Activated T-helper 2 cell treated with anti-CD3 and anti-CD28 coated beads, Interferon-gamma antibody, Interleukin-2, Interleukin-4, amounts not matched to agents 10 μg/mL and 5 μg/mL and 100 μg/mL, durations not matched to agents 14 hours and 24 hours and 36 hours (primary cell): ENCODE measurements at places on chromosomes 12 and 14. TPM values are rescaled to one million over a fixed set of nuclear protein-coding genes. Genes with fewer than 3 reads are reported as not detected.

GZMB gene
- 4,664 and 4,741 TPM in 2 replicates for total RNA-seq

CCDC198 gene
- not detected in 2 replicates for total RNA-seq

- DNase-seq: no peak
These were observed 593 bp downstream of the PIP4P1 start for GRCh38 chr14:20460458-20461224.

GRCh38 chr14:90829677-90830076, 13.4 kb upstream of the TTC7B start:
- DNase-seq: no peak

LRTM2 gene
- 0.07 and 0.09 TPM in 2 replicates for total RNA-seq

TAMALIN gene
- total RNA-seq: 6.0 and 6.1 TPM in 2 replicates

SLC6A15 gene
- total RNA-seq: not detected in 2 replicates

TBX3 gene
- total RNA-seq: not detected in 2 replicates

GRCh38 chr14:39368261-39368959, 63.8 kb downstream of the FBXO33 start:
- no peak for DNase-seq

- no peak for DNase-seq
These were observed 33.8 kb downstream of the ESR2 start for GRCh38 chr14:64260418-64260817.

DNA sequence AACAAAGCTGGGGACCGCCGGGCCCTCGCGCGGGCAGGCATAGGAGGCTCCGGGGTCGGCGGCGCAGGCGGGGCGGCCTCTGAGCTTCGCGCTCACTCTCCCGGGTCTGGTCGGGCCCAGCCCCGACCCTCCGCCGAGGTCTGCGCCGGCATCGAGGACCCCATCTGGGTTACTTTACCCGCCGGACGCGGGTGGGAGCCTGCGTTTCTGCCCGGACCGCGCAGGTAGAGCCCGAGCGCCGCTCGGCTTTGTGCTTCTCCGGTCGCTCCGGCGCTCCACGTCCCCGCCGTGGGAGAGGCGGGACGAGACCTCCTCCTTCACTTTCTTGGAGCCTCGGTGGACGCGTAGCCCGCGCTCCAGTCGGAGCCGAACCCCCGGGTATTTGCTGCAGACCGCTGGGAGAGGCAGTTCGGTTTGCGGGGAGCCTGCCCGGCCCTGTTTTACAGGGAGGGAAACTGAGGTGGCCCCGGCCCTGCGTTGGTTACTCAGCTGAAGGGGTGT, 63.2 kb downstream of the FBXL14 start:
- no peak for DNase-seq

DNA sequence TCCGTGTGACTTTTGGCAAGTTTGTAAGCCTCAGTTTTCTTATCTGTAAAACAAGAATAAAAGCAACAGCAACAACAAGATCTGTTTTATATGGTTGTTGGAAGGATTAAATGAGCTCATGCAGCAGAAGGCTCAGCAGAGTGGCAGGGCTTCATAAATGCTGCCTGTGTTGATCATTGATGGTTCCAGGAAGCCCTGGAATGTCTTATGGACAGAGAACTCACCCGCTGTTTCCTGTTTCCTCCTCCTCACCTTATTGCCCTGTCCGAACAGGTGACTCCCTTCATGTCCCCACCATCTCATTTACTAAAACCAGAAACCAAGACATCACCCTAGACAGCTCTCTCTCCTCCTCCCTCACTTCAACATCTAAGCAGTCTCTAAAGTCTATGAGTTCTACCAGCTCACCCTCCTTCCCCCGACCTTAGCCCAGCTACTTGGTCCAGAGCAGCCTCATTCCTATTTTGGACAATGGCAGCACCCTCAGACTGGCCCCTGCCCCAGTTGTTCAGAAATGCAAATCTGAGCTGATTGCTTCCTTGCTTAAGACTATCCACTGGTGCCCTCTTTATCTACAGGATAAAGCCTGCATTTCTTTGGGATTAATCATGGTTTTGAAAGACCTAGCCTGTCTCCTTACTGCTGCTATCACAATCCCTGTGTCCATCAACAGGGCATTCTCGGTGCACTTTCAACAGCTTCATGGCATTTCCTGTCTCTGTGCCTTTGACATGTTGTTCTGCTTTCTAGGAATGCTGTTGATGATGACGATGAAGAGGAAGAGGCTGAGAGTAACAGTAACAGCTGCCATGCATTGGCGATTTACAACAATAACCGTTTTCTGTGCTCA, 21.4 kb upstream of the GSG1 start:
- DNase-seq: no peak

MSRB3 gene
- 0.18 TPM in 1 of 2 replicates, not detected in the other for total RNA-seq

DNA sequence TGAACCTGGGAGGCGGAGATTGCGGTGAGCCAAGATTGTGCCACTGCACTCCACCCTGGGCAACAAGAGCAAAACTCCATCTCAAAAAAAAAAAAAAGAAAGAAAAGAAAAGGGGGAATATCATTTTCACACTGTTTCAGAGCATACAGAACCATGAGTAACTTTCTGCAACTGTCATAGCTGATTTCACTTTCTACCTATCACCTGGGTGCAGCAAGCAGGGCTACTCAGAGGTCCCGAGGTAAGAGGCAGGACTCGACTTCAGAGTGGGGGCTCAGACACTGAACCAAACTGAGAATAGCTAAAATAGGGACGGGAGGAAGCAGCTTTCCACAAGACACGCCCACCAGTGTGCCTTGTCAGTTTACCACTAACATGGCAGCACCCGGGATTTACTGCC, 29.8 kb downstream of the OR10P1 start:
- no peak for DNase-seq

- peak; percentile 38 for DNase-seq
These were observed 39.2 kb downstream of the EFCAB11 start for GRCh38 chr14:89915114-89915878.

DNA sequence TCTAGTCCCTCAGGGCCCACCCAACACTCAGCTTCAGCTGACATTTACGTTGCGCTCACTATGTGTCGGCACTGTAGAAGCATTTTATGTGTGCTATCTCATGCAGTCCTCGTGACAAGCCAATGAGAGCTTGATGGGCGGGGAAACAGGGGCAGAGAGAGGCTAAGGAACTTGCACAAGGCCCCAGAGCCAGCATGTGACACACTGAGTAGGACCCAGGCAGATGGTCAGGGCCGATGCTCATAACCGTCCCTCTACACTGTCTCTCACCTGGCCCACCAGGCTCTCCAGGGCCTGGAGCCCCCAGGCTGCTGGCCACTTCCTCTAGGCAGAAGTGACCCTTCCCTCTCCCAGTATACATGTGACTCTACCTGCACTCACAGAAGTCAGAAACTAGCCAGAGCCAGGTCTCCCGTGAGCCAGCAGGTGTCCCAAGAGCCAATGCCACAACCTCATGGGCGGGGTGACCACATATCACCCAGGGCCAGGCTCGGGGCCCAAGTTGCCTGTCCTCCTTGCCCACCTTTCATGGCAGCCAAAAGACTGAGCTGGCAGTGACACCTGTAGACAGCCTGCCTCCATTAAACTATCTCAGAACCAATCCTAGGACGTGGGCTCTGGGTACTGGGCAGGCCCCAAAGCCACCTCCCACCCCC, 38.3 kb downstream of the TTC7B start:
- DNase-seq: no peak

- DNase-seq: no peak
These were observed 3.3 kb upstream of the NAA25 start for GRCh38 chr12:112111931-112112330.

XPOT gene
- total RNA-seq: 119 and 120 TPM in 2 replicates

DNA sequence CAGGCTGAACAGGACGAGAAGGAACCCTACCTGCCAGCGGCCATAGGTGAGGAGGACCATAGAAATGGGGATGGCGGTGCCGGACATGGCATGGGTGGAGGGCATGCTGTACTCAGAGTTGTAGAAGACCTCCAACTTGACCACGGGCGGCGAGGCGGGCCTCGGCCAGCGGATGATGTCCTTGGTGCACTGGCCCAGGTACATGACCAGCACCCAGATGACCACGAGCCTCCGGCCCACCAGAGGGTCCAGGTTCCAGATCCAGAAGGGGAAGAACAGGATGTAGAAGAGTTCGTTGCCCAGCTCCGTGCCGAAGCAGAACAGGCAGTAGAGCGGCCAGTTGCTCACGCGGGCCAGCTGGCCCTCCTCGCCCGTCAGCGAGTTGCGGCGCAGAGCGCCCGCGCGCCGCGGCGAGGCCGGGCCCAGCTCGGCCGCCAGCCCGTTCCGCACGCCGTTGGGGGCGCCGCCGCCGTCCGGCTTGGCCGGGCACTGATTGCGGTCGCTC, 582 bp downstream of the SGPP1 start:
- no peak for DNase-seq

DNA sequence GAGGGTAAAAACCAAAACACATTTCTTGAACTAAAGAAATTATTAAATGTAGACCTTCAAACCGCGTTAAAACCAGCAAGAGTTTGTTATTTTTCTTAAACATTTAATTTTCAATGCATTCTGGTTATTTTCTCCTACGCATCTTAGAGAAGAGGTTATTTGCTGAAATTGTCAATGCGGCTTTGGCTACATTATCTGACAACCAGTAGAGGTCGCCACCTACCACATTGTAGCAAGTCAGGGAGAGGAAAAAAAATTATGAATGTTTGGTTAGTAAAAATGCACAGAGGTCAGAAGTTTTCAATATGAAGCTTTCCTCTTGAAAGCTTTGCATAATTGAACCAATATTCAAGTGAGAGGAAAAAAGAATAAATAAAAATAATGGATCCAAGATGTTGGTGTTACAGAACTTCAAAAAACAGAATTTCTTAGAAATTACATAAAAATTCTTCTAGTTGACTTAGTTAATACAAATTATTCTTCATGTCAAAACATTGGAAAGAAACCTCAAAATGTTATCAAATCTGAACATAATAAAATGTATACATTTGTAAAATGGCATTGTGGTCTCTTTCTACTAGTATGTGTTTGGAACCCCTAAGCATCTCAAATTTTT, 159.4 kb upstream of the TMTC2 start:
- no peak for DNase-seq

HOTAIR gene
- total RNA-seq: not detected in 2 replicates

DNA sequence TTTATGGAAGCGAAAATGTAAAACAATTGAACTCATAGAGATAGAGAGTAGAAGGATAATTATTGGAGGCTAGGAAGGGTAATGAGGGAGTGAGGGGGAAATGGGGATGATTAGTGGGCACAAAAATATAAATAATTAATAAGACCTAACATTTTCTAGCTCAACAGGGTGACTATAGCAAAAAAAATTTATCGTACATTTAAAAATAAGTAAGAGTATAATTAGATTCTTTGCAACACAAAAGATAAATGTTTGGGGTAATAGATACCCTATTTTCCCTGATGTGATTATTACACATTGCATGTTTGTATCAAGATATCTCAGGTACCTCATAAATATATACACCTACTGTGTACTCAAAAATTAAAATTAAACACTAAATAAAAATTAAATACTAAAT, 1070.0 kb downstream of the LRFN5 start:
- no peak for DNase-seq

GRCh38 chr12:57145460-57146059, 1.9 kb downstream of the LRP1-AS start:
- DNase-seq: no peak

- no peak for DNase-seq
These were observed 37.8 kb upstream of the PLBD1 start for GRCh38 chr12:14605401-14605989.

CLEC4D gene
- not detected in 2 replicates for total RNA-seq

PLA2G1B gene
- total RNA-seq: not detected in 2 replicates

DNA sequence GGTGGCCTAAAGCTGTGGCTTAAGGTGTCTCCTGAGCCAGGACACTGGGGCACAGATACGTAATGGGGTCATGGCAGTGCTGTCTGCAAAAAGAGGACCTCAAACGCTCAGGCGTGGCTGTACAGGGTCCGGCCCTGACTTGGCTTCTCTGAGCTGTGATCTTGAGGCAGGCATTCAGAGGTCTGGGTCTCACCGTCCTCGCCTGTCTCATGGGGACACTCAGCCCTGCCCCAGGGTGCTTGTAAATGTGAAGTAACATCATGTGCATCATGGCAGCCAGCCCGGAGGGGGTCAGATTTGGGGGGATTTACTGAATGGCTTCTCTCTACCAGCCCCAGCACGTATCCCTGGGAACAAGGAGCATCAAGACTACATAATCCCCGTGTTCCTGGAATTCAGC, 28.8 kb downstream of the DIO3 start:
- DNase-seq: no peak

DNA sequence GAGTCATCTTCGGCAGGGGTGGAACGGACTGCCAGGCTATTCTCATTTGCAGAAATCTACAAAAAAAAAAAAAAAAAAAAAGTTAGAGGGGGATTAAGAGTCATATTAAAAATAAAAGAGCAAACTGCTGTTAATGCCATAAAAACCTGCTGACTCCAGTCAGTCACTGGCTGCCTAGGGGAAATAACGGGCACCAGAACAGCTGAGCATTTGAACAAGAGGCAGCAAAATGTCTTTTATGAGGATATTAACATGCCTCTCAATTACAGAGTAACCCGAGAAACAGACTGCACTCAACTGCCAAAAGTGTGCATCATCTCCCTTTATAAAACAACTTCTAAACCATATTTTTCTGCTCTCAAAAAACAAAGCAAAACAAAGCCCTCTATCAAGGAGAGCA, 28.7 kb upstream of the CERS5 start:
- no peak for DNase-seq

DNA sequence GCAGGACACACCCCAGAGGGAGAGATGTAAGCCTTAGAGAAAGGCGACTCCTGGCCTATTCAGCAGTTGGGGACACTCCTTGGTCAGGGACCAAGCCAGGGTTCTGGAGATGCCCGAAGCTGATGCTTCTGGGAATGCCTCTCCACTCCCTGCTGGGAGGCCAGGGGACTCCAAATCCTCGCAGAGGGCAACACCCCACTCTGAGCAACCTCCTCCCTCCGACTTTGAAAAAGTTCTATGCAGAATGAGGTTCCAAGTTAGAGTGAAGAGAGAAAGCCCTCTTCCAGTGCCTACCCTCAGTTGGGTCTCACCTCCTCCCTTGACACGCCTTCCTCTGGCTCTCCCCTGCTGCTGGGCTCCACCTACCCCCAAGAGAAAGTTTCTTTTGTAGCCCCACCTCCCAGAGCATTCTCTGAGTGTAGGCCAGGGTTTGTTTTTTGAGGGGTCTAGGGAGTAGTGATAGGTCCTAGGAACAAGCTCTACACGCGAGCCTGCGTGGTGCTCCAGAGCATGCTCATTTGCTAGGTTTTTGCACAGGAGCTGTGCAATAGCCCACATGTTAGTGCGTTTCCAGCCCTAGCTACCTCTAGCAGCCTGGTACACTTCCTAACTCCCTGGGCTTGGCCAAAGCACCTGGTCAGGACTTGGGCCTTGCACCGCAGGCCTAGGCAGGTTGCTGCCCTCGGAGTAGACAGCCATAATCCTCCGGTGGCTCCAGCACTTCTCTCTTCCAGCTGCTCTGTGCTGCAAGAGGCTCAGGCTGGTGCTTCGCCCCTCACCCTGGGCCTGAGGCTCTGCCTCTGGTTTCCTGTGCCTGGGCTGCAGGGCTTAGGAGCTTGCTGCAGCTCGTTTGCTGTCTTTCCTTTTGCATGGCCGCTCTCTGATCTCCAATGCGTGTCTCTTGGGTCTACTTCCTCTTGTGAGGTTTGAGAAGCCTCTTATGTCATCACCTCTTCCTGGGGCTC, 590 bp upstream of the CEBPE start:
- DNase-seq: no peak

- no peak for DNase-seq
These were observed 64.1 kb upstream of the OTX2 start for GRCh38 chr14:56874375-56874774.
